T-helper 2 cell (primary cell): ENCODE measurements at places on chromosomes 7 and 10.

- DNase-seq: no peak
Observed at GRCh38 chr10:54559498-54559897, 241.5 kb downstream of the PCDH15 start.

GRCh38 chr7:102223184-102223583, 63.5 kb upstream of the SH2B2 start:
- no peak for DNase-seq

GRCh38 chr7:14748461-14748860, 154.1 kb downstream of the DGKB start:
- DNase-seq: no peak

DNA sequence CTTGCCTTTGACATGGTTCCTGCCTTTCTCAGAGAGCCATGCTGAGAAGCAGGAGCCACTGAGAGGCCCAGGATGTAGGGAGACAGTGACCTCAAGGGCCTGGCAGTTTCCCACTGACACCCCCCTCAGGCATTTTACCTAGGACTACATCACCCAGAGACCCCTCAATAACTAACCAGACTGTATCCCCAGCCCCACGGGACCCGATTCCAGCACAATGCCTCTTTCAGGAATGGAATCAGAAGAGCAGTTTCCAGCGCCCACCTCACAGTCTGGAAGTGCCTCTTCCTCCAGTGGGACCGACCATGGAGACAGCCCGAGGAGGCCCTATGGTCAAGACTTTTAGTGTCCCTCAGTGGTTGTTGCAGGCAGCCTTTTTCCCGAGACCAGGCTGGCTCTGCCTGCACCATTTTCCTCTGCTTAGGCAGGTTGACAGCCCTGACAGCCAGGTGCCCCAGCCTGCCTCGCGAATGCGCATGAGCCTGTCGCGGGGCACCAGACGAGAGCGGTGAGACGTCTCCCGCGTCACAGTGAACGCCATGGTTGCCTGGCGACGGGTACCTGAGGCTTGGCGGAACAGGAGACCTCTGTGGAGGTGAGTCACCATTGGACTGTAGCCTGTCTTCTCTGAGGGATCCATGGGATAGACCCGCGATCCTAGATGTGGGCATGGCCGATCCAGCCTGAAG, 28.4 kb upstream of the ZNF273 start:
- DNase-seq: no peak

DNA sequence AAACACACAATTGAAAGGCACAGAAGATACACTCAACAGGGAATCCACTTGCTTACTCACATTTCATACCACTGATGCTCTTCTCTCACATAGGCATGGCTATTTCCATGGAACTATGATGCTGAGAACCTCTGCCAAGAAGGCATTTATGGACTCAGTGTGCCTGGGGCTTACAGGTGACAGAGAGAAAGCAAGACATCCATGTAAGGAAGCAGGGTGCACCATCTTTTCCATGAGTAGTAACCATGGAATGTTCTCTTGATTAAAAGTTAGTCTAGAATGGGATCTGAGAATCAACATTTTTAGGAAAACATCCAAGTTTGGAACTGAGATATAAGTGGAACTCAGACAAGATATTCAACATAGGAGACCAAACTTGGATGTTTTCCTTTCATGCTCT, 52.5 kb upstream of the MACC1 start:
- DNase-seq: no peak

GRCh38 chr10:98921316-98921715, 314.3 kb downstream of the HPSE2 start:
- no peak for DNase-seq

DNA sequence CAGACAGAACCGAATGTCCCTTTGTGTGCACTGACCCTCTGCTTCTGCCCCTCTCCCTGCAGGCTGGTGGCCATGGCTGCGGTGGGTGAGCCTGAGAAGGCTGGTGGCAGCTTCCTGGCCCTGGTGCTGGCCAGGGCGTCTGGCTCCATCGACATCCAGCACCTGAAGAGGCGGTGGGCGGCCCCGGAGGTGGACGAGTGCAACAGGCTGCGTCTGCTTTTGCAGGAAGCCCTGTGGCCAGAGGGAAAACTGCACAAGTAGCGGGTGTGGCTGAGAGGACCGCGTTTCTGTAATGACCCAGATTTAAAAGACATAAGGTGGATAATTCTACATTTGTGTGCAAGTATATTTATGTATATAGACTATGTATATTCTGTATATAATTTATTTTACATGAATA, 89.2 kb downstream of the DYNC2I1 start:
- no peak for DNase-seq

DNA sequence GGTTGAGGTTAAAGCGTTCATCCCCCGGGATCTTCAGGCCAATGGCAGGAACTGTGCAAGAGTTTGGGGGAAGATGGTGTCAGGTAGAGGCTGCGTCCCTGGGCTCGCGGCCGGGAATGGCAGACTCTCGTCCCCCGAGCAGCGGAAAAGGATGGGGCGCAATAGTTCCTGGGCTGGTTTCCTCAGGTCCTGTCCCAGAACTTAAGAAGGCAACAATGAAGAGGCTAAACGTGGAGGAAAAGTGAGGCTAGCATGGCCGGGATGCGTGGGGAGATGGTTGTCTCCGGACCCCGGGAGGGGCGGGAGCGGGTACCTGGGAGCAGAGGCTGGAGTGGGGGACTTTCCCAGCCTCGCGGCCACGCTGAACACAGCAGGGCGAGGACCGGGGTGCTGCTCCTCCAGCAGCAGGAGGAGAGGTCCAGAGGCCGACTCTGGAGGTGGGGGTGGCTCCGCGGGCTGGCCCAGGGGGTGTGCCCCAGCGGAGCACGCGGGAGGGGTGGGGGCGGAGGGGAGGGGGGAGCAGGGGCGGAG, 882 bp downstream of the IRF5 start:
- peak; percentile 24 for DNase-seq
